GOT3 (cell line): ENCODE measurements at places on chromosomes 6 and 20.

DNA sequence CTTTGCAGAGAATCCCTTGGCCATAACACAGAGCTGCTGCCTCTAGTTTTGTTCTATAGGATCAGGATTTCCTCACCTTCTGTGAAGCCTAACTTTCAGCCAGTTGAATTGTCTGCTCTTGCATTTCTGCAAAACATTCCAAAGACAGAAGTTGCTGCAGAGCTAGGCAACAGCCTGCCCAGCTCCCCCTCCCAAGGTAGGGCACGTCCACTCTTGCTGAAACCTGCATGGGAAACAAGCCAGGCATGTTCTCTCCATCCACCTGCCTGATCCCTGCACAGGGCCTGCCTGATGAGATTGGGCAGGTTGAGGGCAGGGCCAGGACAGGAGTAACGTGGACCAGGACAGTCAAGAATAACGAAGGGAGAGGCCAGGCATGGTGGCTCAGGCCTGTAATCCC, 58.9 kb upstream of the NAA20 start:
- no peak for DNase-seq

GRCh38 chr6:36243562-36244212, 26.2 kb upstream of the PNPLA1 start:
- DNase-seq: no peak

- DNase-seq: no peak
Observed at GRCh38 chr20:63163596-63164483, 52.1 kb downstream of the YTHDF1 start.

DNA sequence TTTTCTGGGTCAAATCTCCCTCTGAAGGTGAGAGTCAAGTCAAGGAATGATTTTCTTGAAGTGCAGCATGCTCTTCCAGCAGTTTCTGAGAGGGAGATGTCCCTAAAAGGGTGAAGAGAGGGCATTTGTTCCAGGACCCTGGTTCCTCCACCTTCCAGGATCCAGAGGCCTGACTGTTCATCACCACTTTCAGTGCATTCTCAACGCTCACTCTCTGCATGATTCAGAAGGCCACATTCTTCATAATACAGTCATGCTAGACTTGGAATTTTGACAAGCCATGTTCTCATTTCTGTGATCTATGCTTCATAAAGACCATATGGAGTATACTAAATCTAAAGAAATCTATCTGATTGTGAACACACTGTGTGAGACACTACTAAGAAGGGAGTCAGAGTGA, 85.1 kb downstream of the PDE7B start:
- no peak for DNase-seq

DNA sequence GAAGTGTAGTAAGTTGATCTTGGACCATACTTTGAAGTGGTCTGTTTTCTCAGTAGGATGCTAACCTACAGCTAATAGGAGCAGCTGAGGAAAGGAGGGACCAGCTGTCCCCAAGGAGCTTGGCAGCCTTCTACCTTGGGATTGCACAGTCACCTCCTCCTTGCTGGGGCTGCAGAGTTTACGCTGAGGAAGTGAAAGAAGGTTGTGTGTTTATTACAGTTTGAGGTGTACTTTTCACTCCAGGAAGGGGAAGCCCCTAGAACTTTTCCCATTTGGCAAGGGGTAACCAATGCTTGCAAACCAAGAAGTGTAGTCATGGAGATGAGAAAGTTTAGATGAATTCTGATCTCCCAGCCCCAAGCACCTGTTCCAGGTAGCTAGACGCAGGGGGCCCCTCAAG, 58.8 kb downstream of the BMP6 start:
- no peak for DNase-seq

- no peak for DNase-seq
Observed at GRCh38 chr6:97437087-97437486, 154.1 kb upstream of the MMS22L start.

DNA sequence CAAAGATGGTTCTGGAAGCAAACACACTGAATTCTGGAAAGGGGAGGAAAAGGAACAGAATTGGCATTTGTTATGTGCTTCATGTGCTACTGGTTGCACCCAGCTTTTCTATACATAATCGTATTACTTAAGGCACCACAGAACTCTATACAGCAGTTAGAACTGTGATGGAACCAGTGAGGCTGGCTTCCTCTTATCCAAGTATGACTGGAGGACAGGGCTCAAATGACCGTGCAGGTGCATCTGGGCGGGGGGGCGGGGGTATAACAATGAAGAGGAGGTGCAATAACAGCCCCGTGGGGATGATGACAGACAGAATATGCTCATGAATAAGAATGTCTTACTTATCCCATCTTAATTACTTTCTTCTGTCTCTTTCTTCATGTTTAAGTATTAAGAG, 144.2 kb downstream of the BTBD9 start:
- DNase-seq: no peak

- no peak for DNase-seq
Observed at GRCh38 chr20:55258559-55258958, 746.8 kb downstream of the CBLN4 start.

GRCh38 chr20:62141043-62141396, 2.2 kb downstream of the PSMA7 start:
- no peak for DNase-seq

DNA sequence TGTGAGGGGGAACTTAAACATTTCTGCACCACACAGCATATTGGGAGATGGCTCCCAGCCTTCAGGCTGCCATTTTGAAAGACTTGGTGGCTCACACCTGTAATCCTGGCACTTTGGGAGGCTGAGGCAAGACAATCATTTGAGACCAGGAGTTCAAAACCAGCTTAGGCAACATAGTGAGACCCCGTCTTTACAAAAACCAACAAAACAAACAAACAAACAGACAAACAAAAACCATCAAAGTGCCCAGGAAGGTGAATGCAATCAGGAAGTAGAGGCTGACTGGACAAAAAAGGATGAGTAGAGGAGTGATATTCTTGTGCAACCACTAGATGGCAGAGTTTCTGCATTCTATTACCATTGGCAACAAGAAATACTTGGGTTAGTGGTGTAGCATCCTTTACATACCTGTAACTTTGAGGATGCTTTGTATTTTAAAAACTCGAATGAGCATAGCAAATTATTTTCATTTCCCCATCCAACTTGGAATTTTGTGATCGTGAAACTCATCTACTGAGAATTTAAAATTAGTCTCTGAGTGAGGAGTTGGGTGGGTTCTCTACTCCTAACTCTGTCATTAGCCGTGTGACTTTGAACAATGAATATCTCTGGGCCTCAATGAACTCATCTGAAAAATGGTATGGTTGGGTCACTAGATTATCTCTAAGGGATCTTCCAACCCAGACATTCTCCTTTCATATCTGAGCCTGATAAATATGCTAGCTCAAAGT, 84.4 kb downstream of the CRYBG1 start:
- no peak for DNase-seq

DNA sequence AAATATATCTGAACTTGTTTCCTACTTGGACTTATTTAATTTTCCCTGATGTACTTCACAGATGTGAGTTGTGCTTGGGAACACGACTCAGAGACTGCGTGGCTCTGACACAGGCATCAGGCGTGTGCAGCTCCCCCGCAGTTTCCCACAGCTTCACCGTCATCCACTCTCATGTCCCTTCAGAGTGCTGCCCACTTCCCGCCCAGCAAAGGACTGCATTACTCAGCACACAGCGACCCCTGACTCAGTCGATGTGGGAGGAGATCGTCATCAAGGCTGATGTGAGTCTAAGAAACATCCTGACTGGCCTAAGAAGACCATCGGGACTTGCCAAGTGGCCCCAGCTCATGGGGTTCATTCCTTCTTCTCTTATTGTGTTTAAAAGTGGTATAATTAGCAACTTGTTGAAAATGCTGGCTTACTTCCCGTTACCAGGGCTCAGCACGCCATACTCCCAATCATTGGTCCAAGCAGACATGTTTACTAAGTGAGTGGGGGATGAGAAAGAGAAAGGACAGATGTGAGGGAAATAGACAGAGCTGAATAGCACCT, 539.4 kb upstream of the JARID2 start:
- DNase-seq: peak; percentile 50

DNA sequence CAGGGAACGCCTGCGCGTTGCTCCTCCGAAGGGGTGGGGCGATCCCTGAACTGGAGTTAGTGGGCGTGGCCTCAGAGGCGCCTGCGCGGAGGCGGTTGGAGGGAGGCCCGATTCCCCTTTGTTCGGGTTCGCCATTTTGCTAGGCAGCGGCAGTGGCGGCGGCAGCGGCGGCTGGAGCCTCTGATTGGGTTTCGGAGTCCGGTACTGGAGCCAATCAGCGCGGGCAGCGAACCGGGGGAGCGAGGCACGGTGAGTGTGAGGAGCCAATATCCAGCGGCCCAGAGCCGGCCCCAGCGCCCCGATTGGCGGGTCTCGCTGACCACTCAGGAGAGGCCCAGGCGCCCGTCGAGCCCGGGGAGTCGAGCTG, at the start of gene NFYA:
Gene NFYA (plus strand): TSS at position 139 of the 367 bp plus-strand sequence. CDS start 6,116 bp downstream, outside the sequence.
- peak; percentile 100 for DNase-seq

- no peak for DNase-seq
Observed at GRCh38 chr6:18343741-18344140, 43.4 kb upstream of the RNF144B start.

- no peak for DNase-seq
Observed at GRCh38 chr6:26217714-26218075, 130.5 kb downstream of the HFE start.

DNA sequence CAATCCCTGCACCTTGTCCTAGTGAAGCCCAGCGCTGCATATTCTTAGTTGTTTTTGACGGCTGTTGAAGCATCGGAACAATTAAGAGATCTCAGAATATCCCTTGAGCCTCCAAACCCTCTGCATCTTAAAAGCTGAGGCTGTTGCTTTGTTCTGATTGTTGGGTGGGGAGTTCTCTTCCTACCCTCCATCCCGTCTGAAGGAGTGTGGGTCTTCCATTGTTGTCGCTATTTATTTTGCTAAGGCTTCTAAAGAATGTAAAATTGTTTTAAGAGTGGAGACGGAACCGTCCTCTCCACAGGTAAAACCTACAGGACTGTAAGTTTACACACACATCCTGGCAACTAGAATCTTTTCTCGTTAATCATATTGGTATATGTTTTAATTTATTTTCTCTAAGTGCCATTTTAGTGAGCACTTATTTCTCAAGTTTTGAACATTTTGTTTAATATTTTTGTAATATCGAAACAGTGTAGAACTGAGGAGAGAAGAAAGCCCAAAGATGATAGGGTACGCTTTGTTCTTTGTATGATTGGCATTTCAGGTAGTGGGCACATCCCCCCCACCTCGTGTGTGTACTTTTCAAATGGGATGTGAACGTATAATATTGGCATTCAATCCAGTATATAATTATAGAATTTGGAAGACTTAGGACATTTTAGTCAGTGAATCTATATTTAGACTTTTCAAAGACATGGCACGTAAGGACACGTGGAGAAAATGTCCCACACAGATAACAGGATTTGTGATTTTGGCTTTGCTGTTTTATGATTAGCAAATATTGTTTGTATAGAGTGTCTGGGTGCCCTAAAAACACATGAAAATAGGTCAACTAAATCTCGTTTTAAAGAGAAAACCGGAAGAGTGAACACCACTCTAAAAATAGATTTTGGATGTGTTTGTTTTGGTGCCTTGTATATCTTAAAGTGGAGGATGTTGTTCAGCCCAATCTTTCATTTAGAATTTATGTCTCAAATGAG, 1.3 kb downstream of the RNF146 start:
- no peak for DNase-seq

DNA sequence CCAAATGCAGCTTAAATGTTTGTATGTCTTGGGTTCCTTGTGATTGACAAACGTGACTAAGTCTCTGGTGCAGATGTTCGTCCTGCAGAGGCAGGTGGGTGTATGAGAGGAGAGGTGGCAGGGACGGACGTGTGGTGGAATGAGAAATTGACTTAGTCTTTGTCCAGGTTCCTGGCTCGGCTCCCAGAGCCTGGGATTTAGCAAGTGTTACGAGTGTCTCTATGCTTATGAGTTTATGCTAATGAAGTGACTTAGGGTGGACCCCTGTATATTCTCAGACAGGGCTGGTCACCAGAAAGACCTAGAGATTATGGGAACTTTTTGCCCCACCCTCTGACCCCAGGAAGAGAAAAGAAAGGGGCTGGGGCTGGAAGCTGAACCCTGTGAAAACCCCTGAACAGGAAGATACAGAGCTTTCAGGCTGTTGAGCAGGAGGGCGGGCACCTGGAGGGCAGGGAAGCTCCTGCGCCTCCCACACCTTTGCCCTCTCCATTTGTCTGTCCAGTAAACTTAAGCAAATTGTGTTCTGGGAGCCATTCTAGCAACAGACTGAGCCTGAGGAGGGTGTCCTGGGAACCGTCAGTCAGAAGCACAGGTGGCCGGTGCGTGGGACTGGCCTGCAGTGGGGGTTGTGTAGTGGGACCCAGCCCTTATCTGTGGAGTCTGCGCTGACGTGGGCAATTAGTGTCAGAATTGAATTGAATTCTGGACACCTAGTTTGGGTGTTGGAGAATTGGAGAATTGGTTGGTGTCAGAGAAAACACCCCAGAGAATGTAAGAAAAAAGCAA, 362.1 kb downstream of the CDH4 start:
- no peak for DNase-seq

- no peak for DNase-seq
Observed at GRCh38 chr6:27472182-27472616, 706 bp downstream of the ZNF184 start.

GRCh38 chr6:11368264-11368663, 135.8 kb upstream of the NEDD9 start:
- no peak for DNase-seq

DNA sequence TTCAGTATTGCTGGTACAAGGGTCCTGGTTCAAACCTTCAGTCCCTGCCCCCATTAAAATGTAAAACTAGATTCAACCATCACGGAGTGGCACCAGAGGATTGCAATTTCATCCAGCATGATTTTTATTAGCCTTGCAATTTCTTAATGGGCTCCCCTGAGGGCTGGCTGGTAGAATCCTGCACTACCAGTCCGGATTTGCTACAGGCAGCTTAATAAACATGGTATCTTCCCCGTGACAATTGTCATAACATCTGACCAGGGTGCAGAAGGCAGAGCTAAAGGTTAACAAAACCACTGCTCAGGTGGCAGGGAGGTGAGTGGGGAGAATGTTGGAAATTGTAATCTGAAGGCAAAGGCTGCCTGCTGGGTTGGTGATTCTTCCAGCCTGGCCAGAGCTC, 94.5 kb downstream of the PKHD1 start:
- DNase-seq: no peak

- DNase-seq: no peak
Observed at GRCh38 chr20:61806314-61806713, 259.4 kb downstream of the TAF4 start.

DNA sequence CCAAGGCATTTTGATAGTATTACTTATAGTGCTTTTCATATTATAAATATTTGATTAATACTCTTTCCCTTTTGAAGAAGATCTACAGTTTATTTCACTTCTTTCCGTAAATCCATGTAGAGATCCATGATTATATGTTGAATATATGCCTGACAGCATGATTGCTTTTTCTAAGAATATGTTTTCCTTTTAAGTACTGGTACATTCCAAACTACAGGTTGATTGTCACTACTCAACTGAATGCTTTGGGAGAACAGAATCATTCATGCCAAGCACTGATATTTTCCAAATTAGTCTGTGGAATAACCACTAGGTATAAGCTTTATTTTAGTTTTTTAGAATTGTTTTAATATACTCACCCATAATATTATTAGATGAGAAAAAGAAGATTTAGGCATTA, 330.2 kb downstream of the BCKDHB start:
- DNase-seq: no peak
